ENCODE measurements at places on chromosomes 16 and 17.

DNA sequence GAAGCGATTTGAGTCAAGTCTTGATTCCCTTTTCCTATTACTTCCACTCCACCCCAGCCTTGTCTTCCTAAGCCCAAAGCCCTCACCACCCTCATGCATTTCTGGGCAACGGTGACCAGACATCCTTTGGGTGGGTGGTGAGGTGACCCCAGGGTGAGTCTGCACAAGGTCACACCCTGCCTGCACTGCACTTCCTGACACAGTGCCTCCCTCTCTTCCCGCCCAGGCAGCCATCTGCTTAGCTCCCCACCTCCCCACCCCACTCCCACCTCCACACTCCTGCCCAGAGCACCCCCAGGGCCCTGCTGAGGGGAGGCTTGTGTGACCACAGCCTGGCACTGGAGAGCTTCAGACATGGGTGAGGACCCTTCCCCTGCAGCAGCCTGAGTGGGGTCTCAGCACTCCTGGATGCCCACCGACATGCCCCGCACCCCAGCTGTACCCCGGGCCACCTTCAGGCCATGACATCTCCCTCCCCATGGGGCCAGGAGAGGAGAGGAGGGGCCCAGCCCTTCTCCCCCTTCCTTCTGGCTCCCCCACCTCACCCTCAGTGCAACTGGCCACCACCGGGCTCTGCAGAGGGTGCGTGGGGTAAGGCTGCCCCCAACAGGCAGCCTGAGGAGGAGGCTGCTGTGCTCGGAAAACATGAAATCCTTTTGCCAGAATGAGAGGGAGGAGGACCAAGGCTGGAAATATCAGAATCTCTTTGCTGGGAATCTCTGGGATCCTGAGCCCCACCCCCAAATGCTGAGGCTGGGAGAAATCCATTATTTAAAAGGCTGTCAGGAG lies 68.6 kb downstream of the CCT6B start:
- DNase-seq, result no peak

- no peak for DNase-seq
Observed at GRCh38 chr17:77771145-77771544, 187.4 kb upstream of the TNRC6C start.

DNA sequence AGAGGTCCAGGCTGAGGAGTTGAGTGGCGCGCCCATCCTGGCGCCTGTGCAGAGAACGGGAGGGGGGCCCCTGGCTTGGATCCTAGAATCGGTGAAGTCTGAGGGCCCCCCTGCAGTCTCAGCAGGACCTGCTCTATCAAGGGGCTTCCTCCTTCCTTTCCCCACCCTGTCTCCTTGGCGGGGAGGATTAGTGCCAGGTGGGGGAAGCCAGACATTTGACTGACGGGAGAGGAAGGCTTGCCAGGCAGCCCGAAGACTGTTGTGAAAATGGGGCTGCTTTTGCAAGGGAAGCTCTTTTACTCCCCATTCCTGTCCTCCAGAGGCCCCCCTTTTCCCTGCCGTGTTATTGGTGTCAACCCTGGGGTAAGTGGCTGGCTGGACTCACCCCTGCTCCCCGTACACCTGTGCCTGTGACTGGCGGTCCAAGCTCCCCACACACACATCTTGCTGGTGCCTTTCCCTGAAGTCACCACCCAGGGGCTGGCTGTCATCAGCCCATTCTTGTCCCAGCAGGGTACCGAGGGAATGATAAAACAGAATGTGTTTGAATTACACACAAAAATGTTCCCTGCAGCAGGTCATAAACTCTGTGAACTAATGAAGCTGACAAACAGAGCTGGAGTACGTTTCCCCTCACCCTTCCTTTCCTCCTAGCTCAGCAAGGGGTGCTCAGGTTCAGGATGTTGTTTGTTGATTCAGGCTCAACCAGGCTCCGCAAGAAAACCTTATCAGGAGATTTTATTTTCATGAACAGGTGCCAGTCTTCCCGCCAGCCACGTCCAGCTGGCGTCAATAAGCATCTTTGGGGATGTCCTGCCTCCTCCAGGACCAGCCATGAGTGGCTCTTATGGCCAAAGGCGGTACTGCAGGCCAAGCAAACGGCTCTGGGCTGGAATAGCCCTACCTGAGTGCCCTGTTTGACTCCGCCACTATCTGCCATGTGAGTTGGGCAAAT lies 4.4 kb upstream of the ARMC7 start:
- DNase-seq, result no peak

- no peak for DNase-seq
Observed at GRCh38 chr16:23699100-23699499, 13.9 kb downstream of the ERN2 start.

GRCh38 chr16:84881702-84882521 lies 62.1 kb downstream of the CRISPLD2 start:
- DNase-seq, result no peak

DNA sequence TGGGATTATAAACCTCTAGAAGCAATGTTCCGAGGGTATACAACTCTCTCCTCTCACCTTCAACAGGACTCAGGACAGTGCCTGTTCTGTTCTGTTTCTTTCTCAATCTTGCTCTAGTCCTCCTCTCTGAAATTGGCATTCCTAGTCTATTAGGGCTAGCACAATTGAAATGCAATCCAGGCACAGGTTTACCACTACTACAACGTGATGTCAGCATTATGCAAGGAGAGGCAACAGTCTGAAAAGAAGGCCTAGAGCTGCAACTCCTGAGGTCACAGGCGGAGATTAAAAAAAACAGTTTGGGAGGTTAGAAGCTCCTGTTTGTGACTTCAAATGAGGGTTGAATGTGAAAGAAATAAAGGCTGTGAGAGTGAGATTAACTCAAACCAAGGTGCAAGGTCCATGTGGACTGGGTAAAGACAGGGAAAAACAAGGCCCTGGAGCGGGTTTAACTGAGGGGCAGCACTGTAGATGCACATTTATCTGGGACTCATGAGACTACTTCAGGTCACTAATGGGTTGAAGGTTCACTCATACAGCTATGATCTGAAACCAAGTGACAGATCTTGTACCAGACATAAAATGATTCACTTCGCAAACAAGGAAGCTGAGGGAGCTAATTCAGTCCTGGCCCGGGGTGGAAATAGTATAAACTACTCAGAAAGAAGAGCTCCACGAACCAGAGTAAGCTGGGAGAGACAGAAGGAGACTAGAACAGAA lies 16.8 kb downstream of the AMFR start:
- no peak for DNase-seq

DNA sequence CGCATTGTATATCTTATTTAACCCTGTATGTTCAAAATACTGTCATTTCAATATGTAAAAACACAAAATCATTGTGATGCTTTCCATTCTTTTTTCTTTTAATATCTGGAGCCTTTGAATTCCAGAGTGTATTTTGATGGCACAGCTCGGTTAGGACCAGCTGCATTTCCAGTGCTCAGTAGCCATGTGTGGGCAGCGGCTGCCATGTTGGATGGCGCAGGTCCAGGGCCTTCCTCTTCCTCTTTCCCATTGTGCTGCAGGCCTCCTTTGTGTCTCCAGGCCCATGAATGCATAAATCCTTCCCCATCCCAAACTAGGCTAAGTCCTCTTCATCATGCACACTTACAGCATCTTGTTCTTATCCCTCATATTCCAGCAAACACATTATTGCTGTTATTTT lies 13.0 kb downstream of the IRX3 start:
- no peak for DNase-seq

DNA sequence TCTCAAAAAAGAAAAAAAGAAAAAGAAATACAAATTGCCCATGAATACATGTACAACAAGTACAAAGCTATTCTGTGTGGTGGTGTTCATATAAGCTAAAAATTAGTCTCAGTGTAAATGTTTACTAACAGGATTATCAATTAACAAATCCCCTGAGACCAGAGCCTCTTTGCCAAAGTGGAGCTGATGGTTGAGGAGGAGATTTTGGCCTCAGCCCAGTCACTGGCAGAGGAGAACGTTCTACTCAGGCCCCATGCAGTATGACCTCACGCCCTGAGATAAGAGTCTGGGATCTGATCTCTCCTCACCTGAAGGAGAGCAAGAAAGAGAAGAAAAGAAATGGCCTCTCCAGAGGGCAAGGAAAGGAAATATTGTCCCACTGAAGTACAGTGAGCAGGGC lies 35.5 kb upstream of the NOL11 start:
- no peak for DNase-seq

DNA sequence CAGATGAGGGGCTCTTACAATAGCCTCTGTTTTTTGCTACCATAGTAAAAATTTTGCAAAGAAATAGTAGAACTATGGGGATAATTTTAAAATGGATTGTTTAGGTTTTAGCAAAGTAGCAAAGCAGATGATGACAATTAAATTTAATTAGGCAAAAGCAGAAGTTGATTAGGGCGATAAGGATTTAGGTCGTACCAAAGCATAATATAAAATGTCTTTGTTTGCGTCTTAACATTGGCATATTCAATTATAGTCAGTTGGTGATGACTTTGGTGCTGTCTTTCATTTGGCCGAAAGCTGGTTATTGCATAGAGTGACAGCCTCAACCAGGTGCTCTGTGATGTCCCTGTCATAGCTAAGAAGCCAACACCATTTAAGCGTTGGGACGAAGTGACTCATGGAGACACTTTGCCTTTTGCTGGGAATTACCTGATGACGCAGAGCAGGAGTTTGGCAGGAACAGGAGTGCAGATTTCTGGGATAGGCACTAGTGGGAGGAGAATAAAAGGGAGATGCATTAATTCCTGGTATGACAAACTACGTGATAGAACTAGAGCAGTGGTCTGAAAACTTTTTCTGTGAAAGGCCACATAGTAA lies 38.3 kb downstream of the MAP2K6 start:
- no peak for DNase-seq

GRCh38 chr17:78113804-78114785 lies 14.5 kb downstream of the TMC6 start:
- no peak for DNase-seq

DNA sequence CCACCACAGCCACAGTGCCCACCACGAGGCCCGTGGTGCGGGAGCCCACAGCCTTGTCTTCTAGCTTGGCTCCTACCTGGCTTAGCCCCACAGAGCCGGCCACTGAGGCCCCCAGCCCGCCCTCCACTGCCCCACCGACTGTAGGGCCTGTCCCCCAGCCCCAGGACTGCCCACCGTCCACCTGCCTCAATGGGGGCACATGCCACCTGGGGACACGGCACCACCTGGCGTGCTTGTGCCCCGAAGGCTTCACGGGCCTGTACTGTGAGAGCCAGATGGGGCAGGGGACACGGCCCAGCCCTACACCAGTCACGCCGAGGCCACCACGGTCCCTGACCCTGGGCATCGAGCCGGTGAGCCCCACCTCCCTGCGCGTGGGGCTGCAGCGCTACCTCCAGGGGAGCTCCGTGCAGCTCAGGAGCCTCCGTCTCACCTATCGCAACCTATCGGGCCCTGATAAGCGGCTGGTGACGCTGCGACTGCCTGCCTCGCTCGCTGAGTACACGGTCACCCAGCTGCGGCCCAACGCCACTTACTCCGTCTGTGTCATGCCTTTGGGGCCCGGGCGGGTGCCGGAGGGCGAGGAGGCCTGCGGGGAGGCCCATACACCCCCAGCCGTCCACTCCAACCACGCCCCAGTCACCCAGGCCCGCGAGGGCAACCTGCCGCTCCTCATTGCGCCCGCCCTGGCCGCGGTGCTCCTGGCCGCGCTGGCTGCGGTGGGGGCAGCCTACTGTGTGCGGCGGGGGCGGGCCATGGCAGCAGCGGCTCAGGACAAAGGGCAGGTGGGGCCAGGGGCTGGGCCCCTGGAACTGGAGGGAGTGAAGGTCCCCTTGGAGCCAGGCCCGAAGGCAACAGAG lies 10.5 kb downstream of the VASN start:
- DNase-seq, result no peak

DNA sequence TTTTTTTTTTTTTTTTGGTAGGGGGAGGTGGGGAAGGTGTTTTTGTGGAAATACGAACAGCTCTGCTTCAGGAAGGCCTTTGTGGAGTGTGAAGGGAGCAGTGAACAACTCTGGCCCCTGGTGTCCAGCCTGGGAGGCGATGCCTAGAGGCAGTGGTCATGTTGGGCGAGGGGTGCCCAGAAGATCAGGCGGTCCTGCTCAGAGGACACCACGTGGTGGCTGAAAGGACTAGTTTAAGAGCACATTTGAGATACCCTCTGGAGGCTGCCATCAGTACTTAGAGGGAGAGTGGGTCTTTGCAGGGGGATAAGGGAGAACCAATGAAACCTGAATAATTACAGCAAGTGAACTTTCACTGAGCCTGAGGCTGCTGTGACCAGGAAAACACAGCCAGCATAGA lies 40.1 kb upstream of the RHOT1 start:
- no peak for DNase-seq

DNA sequence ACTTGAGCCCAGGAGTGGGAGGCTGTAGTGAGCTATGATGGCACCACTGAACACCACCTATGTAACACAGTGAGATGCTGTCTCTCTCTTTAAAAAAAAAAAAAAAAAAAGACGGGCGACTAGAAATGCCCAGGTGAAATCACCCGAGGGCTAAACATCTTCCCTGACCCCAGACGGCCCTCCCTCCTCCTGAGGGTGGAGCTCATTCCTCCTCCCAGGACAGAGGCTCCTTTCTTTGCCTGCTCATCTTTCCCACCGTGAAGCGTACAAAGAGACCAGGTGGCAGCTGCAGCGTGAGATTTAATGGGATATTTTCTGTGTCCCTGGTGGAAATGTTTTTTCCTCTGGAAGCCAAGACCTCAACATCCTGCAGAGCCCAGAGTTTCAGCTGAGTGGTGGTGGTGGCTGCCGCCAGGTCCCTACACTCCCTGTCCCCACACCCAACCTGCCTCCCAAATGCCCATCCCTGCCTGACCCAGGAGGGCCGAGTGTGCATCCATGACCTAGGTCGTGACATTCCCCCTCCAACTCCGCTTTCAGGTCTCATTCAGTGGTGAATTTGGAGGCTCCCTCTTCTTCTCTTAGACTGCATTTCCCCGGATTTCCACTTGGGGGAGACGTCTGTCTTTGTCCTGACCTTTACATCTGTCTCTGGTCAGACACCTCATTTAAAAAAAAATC lies 14.4 kb upstream of the GPRC5B start:
- no peak for DNase-seq

DNA sequence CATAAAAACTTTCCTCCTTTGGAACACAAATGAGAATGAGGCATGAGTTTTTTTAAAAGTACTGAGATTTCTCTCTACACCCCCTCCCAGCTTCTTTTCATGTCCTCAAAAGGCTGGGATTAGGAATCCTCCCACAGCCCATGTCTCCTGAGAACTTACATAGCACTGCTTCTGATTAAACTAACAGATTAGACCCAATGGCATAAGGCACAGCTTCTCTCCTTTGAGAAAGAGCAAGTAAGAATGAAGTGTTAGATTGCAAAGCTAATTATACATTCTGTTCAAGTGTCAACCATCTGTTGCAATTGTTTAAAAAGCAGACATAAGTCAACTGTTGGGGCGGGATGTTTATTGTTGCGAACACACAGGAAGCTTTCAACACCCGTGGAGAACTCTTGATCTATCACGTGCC lies 715.1 kb downstream of the CDH11 start:
- DNase-seq, result no peak

GRCh38 chr17:44152875-44153274 lies 11.1 kb downstream of the HROB start:
- no peak for DNase-seq

Data from NCI-H1048 (cell line).